ENCODE measurements at places on chromosomes 4 and X.

GRCh38 chr4:81647388-81647787 lies 175.7 kb upstream of the RASGEF1B start:
- DNase-seq = no peak

- DNase-seq = no peak
Observed at GRCh38 chr4:159429693-159430035, 326.8 kb downstream of the RAPGEF2 start.

DNA sequence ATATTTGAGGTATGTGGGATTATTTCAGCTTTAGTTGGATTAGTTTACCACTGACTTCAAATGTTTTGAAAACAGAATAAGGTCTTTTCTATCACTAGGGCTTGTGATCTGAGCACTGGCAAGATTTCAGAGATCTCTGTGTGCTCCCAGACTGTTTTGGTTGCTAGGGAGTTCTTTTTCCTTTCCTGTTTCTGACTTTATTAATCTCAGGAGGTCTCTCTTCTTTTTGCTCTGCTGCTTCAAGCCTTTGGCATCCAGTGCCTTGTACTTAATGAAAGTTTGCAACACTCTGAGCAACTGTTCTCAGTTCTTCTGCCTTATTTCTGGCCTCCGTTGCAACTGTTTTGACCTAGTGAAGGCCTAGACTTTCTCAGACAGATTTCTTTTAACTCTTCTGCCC lies 32.1 kb upstream of the PAQR3 start:
- DNase-seq = no peak

GRCh38 chrX:41180194-41180908 lies 95.1 kb downstream of the USP9X start:
- peak; percentile 12 for DNase-seq

DNA sequence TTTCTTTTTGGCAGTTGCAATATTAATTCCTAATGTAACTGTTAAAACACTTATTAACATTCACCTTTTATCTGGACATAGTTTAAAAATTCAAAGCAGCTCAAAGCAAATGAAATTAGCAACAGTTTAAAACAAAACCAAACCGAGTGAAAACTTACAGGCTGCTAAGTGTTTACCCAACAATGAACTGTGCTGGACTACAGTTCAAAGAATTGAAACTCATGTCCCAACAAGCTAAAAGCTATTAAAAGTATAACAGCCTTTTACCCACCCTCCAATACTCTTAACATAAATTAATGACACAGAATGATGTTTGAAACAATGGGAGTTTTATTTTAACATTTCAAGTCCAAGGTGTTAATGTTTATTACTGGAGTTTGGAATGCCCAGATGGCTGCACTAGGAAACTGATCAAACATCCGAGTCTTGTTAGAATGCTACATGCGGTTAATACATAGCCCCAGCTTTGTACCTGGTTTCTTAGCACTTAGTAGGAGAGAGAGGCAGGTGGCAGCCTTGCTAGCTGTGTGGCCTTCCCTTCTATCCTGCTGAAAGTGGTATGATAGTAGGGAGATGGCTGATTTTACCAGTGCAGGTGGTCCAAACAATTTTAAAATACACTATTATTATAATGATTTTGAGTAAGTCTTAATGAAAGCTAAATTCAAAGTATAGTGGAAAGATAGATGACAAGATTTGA lies 21.1 kb upstream of the FRYL start:
- DNase-seq = no peak

DNA sequence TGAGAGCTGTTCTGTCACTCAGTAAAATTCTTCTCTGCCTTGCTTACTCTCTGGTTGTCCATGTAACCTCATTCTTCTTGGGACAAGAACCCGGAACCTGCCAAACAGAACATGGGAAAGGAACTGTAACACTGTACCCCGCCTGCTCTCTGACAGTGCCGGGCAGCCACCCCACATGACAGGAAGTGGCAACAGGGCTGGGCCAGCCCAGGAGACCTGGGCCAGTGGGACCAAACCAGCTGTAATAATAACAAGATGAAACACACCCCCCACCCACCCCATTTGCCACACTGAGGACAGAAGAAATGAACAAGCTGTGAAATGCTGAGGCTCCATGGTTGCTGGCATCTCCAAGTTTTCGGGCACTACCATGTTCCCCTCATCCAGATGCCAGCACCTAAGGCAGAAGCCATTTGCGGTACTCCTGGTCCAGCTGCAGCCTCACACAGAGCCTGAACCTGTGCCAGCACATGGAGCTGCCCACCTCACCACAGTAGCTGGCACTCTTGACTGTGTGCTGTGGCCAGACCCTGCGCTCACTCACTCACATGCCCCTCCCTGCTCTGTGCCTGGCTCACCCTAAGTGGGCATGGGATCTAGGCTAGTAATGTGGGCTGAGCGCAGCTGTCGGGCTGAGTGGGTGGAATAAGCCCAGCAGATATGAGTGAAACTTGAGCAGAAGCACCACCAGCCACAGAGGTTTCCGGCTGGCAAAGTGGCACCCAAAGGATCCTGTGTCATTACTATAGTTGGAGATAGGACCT lies 126.2 kb upstream of the UGT8 start:
- no peak for DNase-seq

- no peak for DNase-seq
Observed at GRCh38 chr4:14787221-14787620, 215.1 kb upstream of the CPEB2 start.

DNA sequence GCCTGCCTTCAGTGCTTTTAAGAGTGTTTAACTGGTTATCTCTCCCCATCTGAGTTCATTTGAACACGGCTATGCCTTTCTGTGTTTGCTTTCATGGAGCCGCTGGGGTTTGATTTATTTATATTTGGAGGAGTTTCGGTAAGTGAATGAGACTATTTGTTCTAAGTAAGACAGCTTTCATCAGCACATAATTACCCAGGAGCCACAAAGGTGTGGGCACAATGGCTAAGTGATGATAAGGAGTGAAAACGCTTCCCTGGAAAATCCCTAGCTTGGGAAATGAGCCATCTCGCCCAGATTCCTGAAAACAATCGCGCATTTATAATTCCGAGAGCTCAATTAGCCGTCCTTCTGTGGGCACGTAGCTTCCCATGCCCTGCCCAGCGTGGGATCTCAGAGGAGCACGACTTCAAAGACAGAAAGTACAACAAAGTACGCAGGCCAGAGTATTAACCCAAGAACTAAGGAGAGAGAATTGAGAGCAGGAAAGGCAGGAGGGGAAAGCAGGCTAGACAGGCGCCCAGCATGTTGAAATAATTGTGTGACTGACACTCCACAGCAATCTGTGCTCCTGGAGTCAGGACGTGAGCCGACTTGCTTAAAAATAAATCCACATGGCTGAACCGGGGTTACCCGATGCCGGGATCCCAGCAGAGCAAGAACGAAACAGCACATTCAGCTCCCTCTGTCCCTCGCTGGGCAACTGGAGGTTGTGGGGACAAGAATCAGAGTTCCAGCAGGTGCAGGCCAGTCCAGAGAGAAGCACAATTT lies 99.0 kb downstream of the DHRSX start:
- DNase-seq = no peak

- DNase-seq = no peak
Observed at GRCh38 chr4:158586881-158587280, 65.2 kb downstream of the RXFP1 start.

DNA sequence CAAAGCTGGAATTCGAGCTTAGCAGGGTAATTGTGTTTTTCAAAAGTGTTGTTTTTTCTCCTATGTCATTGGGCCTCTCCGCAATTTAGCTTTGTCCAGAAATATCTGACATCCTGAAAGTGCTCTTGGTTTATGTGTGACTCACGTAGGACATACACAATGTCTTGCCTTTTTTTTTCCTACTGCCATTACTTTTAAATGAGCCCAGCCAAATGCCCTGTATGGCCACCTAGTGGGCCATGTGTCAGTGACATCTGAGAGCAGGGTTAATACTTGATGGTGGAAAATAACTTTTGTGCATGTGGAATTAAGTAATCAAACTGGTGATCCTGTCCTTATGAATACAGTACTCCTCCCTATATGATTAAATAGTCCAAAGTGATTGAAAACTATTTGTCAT lies 1411.1 kb upstream of the TENM3 start:
- no peak for DNase-seq

GRCh38 chrX:112761242-112762207 lies 79.1 kb downstream of the AMOT start:
- DNase-seq = no peak

DNA sequence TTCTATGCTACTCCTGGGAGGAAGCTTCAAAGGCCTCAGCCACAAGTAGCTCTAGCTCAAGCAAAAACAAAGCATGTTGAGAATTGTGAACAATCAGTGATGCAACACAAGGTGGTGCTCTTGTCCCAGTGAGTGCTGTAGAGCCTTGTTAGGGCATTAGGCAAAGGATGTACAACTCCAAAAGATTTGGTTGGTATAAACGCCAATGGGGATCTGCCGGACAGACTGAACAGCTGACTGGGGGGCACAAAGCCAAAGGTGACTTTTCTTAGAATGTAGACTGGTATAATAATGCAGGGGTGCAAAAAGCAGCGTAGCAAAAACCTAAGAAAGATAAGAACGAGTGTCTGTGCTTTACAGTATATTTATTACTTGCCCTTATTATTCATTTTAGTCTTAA lies 62.6 kb upstream of the ALB start:
- no peak for DNase-seq

DNA sequence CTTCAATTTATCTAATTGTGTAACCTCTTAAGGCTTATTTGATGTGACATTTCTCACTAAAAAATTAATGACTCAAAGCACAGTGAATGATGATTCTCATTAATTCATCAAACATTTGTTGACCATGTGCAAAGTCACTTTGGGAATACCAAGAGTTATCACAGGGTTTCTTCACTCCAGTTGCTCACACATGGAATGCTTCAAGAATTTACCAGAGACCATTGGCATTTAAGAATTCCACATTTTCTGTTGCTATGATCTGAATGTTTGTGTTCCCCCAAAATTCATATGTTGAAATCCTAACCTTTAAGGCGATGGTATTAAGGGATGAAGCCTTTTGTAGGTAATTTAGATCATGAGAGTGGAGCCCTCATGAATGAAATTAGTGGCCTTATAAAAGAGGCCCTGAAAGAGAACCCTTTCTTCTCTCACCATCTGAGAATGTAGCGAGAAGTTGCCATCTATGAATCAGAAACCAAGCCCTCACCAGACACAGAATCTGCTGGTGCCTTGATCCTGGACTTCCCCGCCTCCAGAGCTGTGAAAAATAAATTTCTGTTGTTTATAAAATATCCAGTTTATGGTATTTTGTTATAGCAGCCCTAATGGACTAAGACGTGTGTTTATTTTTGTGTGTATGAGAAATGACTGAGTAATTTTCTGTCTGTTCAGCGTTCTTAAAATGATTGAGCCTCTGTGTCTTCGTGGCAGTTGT lies 16.4 kb upstream of the SRPX start:
- DNase-seq = no peak

DNA sequence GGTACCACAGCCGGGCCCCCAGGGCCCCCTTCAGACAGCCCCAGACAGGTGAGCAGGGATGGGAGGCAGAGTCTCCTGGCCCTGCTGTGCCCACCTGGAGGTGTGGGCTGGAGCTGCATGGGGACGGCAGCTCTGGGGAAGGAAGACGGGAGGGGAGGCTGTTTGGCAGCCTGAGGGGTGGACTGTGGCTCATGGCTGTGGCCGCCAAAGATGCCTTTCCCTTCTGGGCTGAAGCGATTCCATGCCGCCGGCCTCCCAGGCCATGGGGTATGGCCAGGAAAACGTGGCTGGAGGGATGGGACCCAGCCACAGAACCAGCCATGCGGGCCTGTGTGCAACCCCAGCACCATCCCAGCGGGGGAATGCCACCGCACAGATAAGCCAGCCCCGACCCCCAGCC lies 65.7 kb downstream of the FAM53A start:
- no peak for DNase-seq

DNA sequence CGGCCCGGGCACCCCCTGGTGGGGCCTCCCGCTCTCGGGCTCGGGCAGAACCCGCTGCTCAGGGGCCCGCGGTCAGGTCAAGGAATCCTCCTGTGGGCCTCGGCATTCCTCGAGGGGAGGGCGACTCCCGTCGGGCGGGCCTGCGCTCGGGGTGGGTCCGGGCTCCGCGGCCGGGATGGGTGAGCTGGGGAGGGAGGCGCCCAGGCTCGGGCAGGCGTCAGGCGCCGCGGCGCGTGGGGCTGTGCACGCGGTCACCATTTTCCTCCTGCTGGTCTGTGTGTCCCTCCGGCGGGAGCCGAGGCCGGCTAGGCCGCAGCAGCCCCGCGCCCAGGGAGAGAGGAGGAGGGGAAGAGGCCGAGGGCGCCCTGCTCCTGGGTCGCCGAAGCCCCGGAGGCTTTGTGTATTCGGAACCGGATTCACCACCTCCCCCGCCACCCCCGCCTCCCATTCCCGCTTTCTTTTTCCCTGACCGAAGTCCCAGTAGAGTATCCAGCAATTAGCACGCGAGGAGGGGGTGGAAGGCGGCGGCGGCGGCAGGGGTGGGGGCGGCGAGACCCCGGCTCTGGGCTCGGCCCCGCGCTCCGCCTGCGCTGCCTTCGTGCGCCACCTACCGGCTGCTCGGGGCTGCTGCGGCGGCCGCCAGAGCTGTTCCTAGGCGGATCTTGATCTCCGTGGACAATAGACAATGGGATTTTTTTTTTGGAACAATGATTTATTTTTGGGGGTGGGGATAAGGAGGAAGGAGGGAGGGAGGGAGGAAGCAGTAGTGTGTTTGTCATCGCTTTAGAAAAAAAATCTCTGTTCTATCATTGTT lies 99.0 kb upstream of the MAML3 start:
- peak; percentile 47 for DNase-seq

DNA sequence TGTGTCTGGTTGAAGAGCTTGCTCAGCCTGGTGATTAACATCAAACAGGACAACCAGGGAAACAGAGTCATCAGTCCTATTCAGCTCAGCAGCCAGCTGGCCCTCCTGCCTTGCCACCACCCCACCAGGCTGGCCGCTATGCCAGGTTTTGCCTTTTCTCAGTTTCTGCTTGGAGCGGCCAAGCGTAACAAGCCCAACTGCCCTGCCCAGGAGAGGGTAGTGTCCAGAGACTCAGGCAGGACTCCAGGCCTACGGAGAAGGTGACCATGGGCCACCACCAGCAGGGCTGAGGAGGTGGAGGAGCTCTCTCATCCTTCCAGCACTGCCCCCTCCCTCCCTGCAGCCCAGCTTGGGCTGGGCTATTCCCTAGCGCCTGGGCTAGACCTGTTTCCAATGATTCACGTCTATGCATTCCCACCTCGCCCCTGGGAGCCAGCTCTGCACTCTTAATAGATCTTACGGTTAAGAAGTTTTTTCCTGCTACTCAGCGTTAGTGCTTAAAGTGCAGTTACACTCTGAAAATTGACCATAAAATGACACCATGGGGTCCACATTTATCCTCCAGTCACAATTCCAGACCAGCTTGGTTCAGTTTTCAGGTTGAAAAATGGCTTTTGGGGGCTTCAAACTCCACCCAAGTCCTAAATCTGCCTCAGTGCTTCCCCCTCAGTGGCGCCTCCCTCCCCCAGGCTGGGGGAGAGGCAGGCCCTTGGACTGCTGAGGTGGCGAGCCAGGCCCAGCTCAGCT lies 124.0 kb upstream of the PJA1 start:
- no peak for DNase-seq

- DNase-seq = no peak
Observed at GRCh38 chr4:154529728-154530519, 20.3 kb downstream of the PLRG1 start.

DNA sequence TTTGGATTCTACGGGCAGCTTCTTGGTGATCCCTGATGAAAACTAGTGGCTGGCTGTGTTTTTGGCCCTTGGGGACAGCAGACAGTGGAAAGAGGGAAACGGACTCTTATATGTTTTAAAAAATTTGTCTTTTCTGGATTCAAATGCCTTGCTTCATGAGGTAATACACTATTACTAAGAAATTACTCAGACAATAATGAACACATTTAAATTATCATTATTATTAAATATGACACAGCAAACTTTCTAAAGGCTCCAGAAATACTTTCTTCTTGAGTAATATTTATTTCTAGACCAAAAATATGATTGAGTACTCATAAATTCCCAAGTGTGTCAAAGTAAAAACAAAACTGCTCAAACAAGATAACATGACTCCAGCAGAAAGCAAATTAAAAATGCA lies 520.7 kb upstream of the AADAT start:
- DNase-seq = no peak
